ENCODE measurements at places on chromosomes 7 and 10.

- DNase-seq, result no peak
Measured at GRCh38 chr7:2571409-2571808, 12.6 kb downstream of the IQCE start.

DNA sequence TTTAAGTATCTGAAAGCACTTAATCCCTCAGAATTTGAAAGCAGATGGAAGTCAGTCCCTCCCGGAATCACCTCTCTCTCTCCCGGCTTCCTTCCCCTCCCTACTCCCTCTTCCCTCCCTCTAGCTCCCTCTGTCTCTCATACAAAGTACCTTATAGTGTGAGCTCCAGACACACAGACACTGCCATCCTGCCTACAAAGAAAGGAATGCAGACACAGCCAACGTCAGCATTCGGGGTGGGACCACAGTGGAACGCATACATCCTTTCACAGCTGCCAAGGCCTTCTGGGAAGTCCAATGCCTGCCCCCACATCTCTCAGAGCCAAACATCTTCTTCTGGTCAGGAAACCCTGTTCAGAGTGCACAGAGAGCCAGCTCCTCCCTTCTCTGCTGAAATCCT lies 9.3 kb downstream of the NOD1 start:
- no peak for DNase-seq

DNA sequence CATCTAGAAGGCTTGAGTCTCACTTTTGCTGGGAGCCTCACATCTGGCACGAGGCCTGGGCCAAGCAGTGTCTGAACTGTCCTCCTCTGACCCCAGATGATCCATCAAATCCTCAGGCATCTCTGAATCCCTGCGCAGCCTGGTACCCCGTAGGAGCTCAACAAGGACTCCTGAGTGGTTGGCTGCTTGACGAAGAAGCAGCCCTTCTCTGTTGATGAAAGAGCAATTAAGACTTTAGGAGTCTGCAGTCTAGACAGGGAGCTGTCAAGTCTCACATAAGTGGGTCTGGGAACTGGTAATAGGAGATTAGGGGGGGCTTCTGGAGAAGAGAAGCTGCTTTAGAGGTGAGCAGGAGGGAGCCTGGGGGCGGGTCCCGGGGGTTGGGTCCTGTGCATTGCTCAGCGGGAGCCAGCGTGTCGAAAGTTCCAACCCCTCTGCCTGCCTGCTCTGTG lies 326.0 kb downstream of the RPS24 start:
- no peak for DNase-seq

- DNase-seq, result no peak
Measured at GRCh38 chr7:80532153-80532552, 20.3 kb upstream of the GNAT3 start.

DNA sequence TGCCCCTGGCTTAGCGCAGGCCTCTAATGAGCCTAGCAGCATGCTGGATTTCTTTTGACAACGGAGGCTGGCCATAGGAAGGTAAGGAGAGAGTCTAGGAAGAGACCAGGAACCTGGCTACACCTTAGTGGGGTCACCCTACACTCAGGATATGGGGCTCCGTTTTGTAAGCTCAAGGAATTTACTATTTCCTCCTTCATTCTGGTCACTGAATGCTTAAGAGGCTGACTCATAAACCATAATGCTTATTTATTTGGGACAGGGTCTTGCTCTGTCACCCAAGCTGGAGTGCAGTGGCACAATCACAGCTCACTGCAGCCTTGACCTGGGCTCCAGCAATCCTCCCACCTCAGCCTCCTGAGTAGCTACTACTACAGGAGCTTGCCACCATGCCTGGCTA lies 38.4 kb downstream of the CARD11 start:
- DNase-seq, result no peak

DNA sequence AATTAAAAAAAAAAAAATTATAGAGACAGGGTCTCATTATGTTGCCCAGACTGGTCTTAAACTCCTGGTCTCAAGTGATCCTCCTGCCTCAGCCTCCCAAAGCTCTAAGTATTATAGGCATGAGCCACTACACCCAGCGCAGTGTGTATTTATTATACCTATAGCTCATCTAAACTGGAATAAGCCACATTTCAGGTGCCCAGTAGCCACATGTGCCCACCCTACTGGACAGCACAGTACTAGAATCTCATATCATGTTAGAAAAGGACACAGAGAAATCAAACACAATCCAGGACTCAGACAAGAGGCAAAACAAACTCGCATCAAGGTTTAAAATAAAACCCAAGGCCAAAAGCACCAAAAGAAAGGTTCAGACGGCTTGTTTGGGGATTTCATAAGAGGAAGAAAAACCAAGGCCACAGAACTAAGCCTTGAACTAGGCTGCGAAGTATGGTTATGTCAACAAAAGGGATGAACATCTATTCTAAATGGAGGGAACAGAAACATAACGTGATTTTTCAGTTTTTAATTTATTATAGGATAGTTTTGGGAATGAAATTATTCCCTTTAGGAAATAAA lies 32.3 kb downstream of the SLC16A9 start:
- DNase-seq, result no peak

DNA sequence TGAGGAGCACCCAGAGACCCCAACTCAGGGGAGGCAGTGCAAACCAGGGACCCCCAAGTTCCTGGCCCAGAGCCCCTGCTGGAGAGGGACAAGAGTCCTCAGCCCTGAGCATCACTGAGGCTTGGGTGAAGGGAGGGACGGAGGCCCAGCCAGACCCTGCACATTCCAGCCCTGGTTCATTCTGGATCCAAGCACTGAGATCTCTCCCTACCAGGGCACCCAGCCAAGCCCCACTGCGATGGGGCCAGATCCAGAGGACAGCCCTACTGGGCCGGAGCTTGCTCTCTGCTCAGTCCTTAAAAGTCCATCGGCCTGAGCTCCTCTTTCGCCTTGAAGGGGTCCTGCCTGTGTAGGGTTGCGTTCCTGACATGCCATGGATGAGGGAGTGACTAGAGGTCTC lies 40.5 kb upstream of the RABGEF1 start:
- DNase-seq, result no peak

- DNase-seq, result no peak
Measured at GRCh38 chr7:149607683-149608082, 110.1 kb upstream of the ZNF746 start.

DNA sequence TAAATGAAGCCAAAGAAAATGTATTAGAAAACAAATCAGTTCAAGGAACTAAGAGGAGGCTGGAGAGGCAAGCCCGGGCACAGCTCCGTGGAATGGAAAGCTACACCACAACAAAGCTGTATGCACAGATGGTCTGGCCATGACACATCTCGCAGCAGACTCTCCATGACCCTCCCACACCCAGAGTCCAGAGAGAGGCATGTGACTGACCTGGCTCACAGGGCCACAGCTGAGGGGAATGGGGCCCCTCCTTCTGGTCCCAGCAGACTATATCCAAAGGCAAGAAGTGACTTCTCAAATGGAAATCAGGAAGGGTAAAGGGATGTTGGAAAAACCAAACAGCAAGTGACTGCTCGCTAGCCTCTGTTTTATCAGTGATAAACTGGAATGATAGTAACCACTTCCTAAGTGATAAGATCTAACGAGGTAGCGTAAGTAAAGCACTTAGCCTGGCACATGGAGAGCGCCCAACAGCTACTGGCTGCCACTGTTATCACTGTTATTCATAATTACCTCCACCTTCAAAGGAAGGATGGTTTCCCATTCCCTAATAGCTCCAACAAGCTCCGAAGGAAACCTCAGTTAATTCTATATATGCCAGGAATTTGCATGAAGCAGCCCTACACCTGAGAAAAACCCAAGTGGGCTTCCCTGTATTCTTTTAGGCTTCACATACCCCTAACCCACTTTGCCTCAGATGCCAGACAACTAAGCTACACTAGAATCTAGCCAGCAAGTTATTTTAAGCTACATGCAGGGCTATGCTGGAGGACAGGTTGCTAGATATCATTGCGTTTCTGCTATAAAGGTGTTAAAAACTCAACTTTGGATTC lies 8.4 kb downstream of the OSBPL3 start:
- no peak for DNase-seq

GRCh38 chr10:48800007-48800675 lies 115.5 kb downstream of the WDFY4 start:
- DNase-seq, result peak; percentile 97

DNA sequence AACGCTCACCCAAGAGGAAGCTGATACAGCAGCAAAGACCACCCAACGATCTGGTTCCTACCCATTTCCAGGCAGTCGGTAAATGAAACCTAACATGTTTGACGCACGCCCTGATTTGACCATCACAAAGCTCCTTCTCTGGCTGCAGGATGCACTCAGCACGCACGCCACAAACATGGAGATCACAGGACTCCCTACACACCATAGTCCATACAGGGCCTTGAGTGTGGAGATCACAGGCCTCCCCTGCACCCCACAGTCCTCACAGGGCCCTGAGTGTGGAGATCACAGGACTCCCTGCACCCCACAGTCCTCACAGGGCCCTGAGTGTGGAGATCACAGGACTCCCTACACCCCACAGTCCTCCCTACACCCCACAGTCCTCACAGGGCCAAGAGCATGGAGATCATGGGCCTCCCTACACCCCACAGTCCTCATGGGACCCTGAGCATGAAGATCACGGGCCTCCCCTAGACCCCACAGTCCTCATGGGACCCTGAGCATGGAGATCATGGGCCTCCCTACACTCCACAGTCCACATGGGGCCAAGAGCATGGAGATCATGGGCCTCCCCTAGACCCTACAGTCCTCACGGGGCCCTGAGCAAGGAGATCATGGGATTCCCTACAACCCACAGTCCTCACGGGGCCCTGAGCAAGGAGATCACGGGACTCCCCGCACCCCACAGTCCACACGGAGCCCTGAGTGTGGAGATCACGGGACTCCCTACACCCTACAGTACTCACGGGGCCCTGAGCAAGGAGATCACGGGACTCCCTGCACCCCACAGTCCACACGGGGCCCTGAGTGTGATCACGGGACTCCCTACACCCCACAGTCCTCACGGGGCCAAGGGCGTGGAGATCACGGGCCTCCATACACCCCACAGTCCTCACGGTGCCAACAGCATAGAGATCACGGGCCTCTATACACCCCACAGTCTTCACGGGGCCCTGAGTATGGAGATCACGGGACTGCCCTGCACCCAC lies 409.2 kb downstream of the DNAJB6 start:
- no peak for DNase-seq

- no peak for DNase-seq
Measured at GRCh38 chr7:29158795-29159423, 12.6 kb upstream of the CPVL start.

DNA sequence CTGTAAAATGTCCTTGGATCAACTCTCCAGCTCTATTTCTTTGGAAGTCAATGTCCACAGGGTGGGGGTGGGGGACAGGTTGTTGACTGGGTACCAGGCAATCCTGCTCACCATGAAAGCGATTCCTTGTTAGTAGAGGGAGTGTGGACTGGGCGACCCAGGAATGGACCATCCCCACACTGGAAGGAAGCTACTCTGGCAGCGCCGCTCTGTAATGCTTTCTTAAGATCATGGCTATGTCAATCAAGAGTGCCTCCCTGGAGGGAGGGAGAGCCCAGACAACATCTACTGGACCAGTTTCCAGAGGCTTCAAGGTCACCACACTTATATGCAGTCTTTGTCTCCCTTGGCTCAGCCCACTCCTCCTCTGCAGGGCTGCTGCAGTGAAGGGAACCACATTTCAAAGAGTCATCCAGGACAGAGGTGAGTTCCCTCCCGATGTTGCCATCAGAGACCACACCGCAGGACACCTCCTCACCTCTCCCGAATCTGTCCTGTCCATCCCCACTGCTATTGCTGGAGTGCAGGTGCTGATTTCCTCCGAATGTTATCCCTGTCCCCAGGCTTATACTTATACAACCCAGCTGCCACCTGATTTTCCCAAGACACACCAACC lies 6.9 kb downstream of the GIMAP5 start:
- DNase-seq, result no peak

DNA sequence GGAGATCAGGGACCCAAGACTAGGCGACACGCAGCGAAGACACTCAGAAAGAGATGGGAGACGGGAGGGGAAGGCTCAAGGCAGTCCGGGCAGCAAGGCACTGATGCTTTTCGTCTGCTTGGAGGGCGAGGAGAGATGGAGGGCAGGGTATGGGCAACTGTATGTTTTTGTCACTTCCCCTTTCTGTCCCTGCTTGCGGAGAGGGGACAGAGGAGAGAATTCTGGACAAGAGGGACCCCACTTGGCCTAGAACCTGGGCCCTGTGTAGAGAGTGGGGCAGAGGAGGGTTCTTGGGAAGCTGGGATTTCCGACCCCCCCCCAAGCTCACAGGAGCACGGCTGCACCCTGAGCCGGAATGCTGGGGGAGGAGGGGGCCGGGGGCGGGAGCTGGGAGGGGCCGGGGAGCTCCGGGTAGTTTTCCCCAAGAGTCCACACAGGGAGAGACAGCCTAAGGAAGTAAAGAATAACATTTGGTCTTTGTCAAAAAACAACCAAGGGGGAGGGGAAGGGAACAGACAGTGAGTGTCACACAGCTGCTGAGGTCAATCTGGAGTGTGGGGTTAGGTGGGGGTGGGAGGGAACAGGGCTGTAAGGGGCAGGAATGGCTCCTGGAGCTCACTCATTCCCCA lies 1.8 kb downstream of the LRCH4 start:
- no peak for DNase-seq

- DNase-seq, result no peak
Measured at GRCh38 chr7:159033956-159034355, 110.7 kb downstream of the VIPR2 start.

DNA sequence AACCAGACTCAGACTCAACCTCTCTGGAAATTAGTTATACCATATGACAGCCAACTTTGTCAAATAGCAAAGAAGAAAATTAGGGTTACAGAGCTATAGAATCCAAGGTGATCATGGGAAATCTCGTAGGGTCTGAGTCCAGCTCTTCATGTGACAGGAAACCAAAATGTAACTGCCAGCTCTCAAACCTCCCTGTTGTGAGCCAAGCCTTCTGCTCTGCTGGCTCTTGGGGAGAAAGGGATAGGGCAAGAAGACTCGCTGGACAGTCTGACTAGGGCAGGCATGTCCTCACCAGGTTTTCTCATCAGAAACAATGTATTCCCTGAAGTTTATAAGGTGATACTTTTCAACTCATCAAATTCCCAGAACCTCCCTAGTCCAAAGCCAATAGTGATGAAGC lies 63.0 kb downstream of the CDHR3 start:
- DNase-seq, result no peak

Data from HL-60 (cell line).